ENCODE measurements at places on chromosomes 2 and 18.

- no peak for DNase-seq
Measured at GRCh38 chr2:72629062-72629461, 196.8 kb downstream of the EXOC6B start.

- no peak for DNase-seq
Measured at GRCh38 chr2:7027956-7028655, 110.9 kb downstream of the RNF144A start.

GRCh38 chr2:14306268-14306861 lies 326.2 kb upstream of the LRATD1 start:
- DNase-seq = no peak

DNA sequence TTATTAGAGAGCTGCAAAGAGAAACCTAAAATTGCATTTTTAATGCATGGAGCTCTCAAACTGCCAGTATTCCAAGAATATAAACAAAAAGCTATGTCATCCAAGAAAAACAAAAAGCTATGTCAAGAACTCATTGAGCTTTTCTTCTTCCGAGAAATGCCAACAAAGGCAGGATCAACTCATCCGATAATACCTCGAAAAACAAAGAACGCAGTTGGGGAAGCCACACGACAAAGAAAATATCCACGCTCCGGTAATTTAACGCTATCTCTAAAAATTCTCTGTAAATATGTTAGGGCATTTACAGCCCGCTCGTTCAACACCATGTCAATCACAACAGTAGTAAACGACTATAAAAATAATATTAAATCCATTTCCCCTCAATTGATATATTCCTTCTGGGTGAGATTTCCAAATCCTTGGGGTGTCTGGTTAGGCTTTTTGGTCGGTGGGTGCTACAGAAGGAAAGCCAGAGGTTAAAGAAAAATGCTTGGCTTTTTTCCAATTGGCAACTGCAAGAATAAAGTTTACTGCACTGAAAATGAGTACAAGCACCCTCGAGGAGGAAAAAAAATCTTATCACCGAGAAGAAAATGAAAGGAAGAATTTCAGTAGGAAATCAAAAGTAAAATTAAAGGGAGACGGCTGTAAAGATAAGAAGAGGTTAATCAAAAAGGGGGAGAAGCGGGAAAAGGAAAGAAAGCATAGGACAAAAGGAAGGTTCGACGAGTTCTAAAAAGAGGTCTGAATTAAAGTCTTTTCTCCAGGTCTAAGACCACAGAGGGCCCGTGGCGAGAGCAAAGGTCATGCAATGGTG lies 856 bp downstream of the TIA1 start:
- no peak for DNase-seq

GRCh38 chr2:241803387-241804325 lies 5.3 kb upstream of the NEU4 start:
- DNase-seq = peak; percentile 81

DNA sequence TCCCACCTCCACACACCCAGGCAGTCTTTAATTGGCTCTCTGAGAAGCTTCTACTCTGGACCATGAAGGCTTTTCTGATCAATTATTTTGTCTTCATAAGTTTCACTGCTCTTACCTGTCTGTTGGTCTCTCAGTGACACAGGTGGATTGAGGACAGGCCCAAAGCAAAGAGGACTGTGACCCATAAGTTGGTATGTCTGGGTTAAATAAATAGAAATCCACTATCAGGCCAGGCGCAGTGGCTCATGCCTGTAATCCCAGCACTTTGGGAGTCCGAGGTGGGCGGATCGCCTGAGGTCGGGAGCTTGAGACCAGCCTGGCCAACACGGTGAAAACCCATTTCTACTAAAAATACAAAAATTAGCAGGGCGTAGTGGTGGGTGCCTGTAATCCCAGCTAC lies 2.7 kb upstream of the SLC16A14 start:
- DNase-seq = no peak

Data from left forelimb (tissue), 1 donor.